ENCODE measurements at places on chromosomes 13 and 19. TPM values are rescaled to one million over a fixed set of nuclear protein-coding genes. Genes with fewer than 3 reads are reported as not detected.
A peak's percentile ranks its signal among the peaks of the same experiment; 100 is the strongest.

Gene ACP5
- total RNA-seq = 1.9 TPM

Gene TSSK6
- total RNA-seq = 0.92 TPM

Gene FFAR1
- total RNA-seq = not detected

Gene NKG7
- not detected for total RNA-seq

Gene RNF17
- 0.58 TPM for total RNA-seq

DNA sequence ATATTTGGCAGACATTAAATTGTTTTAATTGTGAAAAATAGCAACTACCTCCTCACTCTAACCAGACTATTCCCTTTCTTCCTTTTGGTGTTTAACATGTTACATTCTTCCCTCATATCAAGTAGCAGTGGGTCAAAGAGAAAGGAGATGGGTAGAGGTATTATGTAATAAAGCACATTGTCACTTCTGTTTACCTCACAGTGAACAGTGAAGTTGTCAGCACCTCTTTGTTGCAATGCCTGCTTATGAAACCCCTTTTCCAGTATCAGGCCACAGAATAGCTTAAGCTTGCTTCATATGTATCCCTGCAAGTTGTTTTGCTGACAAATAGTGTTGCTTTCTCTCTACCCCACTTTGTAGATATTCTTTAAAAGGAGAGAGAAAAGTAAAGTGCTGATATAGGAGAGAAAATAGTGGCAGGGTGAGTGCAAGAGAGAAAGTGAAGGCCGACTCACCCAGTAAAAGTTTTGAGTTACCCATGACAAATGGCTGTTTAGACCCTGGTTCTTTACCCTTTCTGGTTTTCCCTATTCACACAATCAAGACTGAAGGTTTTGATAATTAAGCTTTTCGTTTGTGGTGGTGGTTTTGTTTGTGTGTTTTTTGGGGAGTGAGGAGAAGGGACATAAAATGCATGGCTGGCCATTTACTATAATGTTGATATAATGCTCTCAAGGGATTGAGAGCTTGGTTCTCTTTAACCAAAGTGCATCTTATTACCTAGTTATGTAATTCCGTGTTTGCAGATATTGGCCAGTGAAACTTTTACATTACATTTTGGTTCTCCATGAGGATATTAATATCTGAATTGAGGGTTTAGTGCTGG lies 3.7 kb downstream of the ITM2B start:
- DNase-seq = no peak

DNA sequence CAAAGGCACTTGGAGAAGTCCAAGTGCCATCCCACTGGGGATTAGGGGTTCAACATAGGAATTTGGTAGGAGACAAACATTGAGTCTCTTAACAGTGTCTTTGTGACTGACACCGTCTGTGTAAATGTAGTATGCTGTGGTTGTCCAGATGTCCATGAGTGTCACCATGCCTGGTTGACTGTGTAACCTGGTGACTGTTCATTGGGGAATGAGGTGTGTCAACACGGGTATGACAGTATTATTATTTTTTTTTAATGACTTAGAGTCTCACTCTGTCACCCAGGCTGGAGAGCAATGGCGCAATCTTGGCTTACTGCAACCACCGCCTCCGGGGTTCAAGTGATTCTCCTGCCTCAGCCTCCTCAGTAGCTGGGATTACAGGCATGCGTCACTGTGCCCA lies 16.2 kb downstream of the PKN1 start:
- DNase-seq = no peak

GRCh38 chr19:52962394-52963246 lies at the start of gene ZNF816:
Gene ZNF816 (minus strand): TSS chr19:52962881. CDS start chr19:52956089, 6,792 bp downstream.
- DNase-seq = no peak

DNA sequence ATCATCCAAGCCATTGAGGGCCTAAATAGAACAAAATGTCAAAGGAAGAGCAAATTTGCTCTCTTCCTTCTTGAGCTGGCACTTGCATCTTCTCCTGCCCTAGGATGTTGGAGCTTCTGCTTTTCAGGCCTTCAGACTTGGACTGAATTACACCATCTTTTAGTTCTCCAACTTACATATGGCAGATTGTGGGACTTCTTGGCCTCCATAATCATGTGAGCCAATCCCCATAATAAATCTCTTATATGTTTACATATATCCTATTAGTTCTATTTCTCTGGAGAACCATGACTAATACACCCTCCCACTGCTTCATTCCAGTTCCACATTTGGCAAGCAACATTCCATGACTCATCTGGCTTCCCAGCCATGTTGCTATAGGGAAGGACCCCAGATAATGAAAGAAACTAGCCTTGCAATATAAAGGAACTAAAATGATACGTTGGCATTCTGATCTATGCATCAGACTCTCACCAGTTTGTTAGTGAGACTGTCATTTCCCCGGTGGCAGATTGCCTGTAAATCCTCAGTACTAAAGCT lies 11.0 kb upstream of the ACOD1 start:
- DNase-seq = peak; percentile 41

DNA sequence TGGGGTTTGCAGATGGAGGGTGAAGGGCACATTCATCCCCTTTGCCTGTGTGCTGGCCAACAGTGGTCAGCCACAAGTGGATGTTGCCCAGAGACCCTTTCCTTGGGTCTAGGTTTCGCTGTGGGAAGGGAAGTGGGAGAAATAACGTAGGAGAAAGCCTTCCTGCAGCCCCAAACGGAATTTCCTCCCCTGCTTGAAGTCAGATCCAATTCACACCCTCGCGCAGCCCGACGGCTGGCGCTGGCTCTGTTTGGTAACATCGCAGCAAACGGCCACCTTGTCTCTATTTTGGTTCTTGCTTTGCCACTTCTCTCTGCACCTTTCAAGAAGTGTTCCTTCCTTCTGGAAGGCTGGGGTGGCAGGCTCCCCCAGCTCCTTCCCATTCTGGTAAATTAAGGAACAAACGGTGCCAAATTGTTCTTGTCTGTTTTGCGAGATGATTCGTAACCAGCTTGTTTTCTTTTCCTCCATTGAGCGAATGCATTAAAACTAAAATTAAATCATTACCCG lies 45.4 kb downstream of the CHST8 start:
- DNase-seq = no peak

DNA sequence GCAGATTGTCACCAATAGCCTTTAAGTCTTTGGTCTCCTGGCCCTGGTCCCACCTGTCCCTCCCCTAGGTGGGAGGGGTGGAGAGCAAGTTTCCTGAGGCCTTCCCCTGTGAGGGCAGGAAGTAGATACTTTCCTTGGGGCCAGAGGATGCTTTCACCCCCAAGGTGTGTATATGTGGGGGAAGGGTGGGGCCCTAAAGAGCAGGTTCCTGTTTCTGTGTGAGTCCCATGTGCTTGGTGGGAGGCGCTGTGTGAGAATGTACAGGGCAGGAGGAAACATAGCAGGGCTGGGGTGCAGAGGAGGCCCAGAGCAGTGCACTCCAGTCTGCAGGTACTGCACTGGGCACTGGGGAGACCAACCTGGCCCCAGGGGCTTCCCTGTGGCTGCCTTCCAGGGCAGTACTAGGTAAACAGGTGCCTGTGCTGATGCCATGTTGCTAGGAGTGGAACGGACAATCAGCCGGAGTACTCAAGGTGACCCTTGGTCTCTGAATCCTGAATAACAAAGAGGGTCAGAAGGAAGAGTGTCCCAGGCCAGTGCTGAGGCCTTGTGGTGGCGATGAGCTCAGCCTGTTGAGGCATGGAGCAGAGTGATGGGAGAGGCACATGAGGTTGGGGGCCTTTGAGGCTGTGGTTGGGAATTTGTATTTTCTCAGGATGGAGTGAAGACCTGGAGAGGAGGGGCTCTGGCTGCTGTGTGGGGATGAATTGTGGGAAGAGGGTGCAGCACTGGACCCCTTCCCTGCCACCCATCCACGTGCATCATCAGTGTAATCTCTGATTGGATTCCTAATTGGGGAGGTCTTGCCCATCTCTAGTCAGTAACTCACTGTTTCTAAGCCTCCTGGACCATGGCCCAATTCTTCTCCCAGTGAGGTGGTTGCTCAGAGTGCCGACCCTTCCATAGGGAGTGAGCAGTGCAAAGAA lies 5.1 kb downstream of the EGLN2 start:
- no peak for DNase-seq

- no peak for DNase-seq
These were observed 22.8 kb downstream of the SUGP2 start for GRCh38 chr19:19010551-19010950.

GRCh38 chr19:49763230-49763629 lies at the start of gene TSKS:
Gene TSKS (minus strand): TSS chr19:49763306. CDS start chr19:49763247, 59 bp downstream.
- DNase-seq = no peak

DNA sequence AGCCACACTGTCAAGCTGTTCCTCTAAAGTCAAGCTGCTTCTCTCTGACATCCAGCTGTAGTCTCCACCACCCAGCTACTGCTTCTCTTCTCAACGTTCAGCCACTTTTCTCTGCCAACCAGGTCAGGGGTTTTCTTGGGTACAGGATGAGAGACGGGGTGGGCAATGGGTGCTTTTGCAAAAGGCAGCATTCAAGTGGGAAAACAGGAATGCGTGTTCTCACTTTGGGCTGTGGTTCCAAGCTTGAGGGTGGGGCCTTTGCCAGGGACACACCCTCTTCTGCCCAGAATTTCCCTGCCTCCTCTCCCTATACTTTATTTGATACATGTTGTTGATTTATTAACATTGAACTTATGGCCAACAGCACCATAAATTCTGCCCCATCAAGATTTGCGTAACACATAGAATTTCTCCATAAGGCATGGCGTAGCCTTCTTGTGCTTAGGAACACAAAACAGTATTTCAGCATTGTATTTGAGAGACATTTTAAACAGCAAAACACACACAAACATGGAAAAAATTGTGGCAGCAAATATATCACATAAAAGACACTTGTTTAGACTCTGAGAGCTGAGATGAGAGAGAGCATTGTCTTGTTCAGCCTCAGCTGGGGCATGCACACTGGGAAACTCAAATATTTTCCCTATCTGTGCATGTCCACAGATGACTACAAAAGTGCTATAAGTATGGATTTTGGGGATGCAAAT lies 392.8 kb downstream of the SLITRK6 start:
- DNase-seq = no peak

- no peak for DNase-seq
These were observed 18.9 kb downstream of the MPND start for GRCh38 chr19:4362101-4362828.

DNA sequence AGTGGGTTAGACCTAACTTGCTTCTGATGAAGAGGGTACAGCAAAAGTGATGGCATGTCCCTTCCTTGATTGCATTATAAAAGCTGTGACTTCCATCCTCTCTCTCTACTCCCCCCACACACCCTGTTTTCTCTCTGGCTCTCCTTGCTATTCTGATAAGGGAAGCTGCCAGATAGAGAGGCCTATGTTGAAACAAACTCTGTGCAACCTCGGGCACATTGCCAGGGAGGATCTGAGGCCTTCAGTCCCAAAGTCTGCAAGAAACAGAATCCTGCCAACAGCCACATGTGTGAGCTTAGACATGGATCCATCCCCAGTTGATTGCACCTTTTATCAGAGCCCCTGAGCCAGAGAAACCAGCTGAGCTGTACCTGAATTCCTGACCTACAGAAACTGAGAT lies 44.8 kb upstream of the ARGLU1 start:
- no peak for DNase-seq

- DNase-seq = no peak
These were observed 54.0 kb upstream of the C13orf46 start for GRCh38 chr13:114027826-114028225.

GRCh38 chr19:11663181-11663591 lies 65.9 kb downstream of the ZNF627 start:
- no peak for DNase-seq

DNA sequence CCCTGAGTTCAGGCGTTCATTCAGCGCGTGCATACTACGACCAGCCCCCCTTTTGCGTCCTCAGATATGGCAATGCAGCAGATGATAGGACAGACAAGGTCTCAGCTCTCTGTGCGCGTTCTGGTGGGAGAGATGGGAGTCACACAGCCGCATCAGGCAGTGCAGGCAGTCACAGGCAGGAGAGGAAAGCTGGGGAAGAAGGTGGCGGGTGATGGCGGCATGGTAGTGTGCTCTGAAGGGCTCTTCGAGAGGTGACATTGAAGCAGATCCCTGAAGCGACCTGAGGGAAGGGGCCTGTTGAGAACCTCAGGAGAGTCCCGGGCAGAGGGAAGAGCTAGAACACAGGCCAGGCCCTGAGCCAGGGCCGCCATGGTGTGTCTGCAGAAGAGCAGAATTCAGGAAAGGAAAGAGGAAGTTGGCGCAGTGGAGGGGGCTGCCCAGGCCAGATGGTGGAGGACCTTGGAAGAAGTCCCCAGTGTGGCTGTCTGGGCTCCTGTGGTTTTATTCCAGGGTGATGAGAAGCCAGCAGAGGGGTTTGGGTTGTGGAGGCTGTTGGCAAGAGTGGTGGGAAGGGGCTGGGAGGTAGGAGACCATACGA lies 3.5 kb downstream of the USF2 start:
- DNase-seq = no peak

DNA sequence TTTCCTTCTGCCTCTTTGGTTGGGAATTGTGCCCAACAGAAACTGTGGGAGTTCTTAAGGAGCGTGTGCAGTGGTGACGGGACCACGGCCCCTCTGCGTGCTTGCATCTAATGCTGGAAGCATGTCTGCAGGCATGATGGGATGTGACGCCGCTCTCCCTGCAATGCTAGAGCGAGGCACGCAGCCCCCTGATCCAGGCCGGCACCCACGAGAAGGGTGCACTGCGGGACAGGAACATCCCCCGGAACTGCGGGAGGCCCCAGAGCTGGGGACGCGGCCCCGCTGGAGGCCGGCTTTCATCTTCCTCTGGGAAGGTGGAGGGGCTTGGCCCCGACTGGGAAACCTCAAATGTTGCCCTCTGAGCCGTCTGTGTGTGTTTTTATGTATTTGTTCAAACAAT lies 32.7 kb downstream of the TMEM255B start:
- DNase-seq = no peak

- DNase-seq = peak; percentile 23
These were observed 565.1 kb downstream of the LIG4 start for GRCh38 chr13:107650081-107650701.

DNA sequence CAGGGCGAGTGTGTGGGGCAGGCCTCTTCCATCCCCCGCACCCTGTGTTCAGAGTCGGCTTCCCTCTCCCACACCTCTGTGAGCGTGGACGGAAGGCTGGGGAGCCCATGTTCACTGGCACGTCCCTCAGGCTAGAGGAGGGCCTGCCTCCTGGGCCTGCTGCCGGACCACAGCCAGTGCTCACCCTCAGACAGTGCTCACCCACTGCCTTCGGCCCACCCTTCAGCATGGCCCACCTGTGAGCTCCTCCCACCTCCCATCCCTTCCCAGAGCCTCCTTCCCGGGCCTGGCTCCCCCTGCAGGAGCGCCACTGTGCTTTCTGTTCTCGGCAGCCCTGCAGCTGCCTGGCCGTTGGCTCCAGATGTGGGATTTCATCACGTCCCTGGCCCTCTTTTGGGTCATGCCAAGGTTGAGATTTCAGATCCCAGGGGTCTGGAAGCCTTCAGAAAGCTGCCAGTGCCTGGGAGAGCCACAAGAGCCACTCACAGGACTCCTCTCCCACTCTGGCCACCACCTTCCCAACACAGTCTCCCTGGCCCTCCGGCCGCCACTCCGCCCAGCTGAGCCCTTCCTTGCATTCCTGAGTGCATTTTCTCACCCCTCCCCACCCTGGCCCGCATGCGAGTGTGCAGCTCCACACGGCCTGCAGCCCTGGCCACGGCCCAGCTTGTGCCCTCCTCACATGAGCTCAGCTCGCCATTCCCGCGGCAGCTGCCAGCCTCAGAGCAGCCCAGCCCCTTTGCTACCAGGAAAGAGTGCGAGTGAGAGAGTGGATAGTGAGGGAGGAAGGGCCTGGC lies 25.3 kb downstream of the CAPN12 start:
- no peak for DNase-seq

GRCh38 chr13:87497426-87497825 lies 173.7 kb upstream of the SLITRK5 start:
- no peak for DNase-seq
